Natural killer cell treated with Interleukin-12 subunit alpha and Interleukin-12 subunit beta and Interleukin-15 and Interleukin-18, amount 100 ng/mL, for 72 hours (primary cell): ENCODE measurements at places on chromosomes 7 and 10. TPM values are rescaled to one million over a fixed set of nuclear protein-coding genes. Genes with fewer than 3 reads are reported as not detected.

GRCh38 chr7:49088017-49088416, 163.7 kb downstream of the CDC14C start:
- DNase-seq = no peak

- DNase-seq = no peak
Observed at GRCh38 chr7:98992076-98992475, 113.7 kb downstream of the TRRAP start.

GRCh38 chr7:48426966-48427555, 255.8 kb downstream of the ABCA13 start:
- no peak for DNase-seq

- DNase-seq = no peak
Observed at GRCh38 chr7:68238204-68238805, 1241.7 kb downstream of the TYW1 start.

The TBXAS1 gene
- 130 TPM for total RNA-seq

DNA sequence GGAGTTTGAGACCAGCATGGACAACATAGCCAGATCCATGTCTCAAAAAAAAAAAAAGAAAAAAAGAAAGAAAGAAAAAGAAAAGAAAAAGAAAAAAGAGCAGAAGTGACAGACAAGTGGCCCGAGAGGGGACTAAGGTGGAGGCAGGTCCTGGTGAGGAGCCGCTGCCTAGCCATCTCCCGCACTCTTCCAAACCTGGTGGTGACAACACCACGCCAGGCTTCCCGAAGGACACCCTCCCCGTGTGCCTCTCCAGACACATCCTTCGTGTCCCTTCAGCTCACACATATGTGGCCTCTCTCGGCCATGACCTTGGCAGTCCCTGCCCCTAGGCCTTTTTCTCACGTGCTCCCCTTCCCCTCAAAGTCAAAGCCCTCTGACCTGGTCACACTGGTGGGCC, 36.4 kb downstream of the IFT22 start:
- DNase-seq = no peak

GRCh38 chr7:90596671-90597562, 796 bp downstream of the CDK14 start:
- no peak for DNase-seq

The RABGEF1 gene
- 44.8 TPM for total RNA-seq

The PHKG1 gene
- 6.2 TPM for total RNA-seq

DNA sequence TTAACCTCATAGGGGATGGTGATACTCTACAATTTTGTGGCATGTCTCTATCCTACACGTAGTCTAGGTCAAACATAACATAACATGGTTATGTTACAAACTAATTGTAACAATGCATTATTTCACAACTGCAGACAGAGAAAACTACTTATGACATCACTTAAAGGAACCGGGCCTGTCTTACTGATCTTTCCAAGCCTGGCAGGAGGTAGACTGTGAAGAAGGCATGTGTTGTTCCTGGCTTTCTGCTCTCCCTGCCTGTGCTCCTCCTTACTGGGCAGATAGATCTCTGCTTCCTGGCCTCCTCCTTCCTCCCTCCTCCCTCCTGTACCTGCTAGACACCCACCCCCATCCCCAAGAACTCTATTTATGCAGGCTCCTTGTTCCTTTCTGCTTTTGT, 5.4 kb downstream of the CACNB2 start:
- DNase-seq = no peak

DNA sequence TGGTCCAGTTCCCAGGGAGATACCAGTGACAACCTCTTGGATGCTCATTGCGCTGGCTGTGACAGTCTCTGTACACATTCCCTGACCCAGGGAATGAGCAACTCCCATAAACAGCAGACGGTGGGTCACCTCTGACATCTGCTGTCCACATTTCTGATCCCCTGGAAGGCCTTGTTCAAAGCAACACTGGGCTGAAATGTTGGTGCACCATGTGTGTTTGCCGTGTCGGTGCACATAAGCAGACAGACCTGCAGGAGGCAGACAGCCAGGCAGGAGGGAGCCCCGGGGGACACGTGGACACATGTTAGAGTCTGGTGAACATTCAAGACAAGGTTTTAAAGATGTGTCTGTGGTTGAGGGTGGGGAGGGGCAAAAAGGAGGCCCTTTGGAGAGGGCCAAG, 254.9 kb downstream of the PLXNA4 start:
- DNase-seq = no peak

DNA sequence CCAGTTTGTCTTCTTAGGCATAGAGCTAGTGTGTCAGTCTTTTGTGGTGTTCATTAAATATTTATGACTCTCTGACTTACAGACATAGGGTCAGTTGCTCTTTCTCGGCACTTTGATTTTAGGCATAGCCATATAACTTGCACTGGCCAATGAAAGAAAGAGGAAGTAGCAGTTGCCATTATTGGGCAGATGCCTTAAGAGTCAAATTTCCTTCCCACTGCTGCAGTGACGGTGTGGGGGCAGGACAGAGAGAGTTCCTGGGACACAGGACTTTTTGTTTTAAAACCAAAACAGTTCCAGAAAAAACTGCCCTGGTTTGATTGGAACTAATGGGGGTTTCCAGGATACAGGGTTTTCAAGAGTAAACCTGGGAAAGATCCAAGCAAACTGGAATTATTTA, 60.2 kb upstream of the PHF14 start:
- DNase-seq = no peak

- no peak for DNase-seq
Observed at GRCh38 chr7:136133551-136133950, 156.4 kb upstream of the MTPN start.

DNA sequence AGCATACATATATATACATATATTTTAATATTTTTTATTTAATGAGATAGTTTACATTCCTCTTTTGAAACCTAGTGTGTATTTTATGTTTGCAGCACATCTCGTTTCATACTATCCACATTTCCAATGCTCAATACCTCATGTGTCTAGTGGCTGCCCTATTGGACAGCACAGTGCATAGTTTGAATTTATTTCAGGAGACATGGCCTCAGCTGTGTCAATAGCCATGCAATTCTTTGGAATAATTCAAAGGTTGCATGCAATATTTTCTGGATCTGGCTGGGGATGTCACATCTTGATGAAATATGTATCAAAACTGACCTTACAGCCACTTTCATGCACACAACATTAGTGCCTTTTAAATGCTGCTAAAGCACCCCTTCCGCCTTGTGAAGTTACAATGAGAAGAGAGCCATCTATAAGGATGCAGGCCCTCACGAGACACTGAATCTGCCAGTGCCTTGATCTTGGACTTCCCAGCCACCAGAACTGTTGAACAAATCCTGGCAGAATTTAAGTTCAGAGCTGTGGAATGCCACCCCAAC, 13.0 kb downstream of the FGFBP3 start:
- no peak for DNase-seq

The OLAH gene
- total RNA-seq = 0.89 TPM

The AFAP1L2 gene
- total RNA-seq = 8.8 TPM

The NPTX2 gene
- 0.20 TPM for total RNA-seq

- DNase-seq = no peak
Observed at GRCh38 chr7:110856704-110857103, 234.2 kb upstream of the LRRN3 start.

The TCTN3 gene
- total RNA-seq = 17.5 TPM

DNA sequence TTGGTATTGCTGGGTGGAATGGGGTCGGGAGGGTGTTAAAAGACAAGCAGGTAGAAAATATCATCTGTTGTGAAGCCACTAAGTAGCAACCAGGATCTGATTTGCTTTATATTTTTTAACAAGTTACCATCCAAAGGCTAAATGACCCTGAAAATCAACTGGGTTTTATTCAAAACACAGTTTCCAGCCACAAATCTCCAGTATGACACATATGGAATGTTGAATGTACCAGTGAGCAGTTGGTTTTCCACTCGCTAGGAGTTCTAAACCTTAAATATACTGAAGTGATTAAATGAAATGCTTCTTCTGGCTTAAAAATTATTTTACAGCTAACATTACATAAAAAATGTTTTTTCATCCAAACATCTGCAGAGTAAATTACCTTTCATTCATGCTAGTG, 112.5 kb downstream of the PDE1C start:
- no peak for DNase-seq

DNA sequence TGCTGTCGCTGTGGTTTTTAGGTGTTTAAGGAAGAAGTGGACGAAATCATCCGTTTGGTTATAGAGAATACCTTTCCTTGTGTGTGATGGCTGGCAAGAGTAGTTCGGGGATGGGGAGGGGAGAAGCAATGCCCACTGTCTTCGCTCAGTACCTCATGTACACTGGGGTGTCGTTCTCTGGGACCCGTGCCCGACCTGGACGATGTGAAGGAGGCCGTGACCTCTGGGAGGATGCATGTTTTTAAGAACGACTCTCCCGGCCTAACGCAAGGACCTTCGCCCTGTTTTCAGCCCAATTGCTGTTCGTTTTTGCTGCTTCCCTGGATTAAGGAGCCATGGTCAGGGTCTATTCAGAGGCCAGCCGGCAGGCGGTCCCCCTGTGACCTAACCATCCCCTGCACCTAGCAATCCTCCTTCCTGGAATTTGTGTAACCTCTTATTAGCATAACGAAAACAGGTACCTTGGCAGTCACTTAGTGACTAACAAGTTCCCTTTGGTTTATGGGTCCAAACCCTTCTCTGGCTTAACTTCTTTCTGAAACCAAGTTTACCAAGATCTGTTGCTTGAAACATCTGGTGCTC, 1.3 kb downstream of the NFE2L3 start:
- no peak for DNase-seq

- no peak for DNase-seq
Observed at GRCh38 chr7:42959549-42959948, 27.4 kb downstream of the MRPL32 start.

The ENKUR gene
- total RNA-seq = not detected

GRCh38 chr10:94239696-94240095, 123.0 kb downstream of the NOC3L start:
- no peak for DNase-seq

GRCh38 chr10:74179111-74179710, 28.2 kb downstream of the ADK start:
- DNase-seq = no peak

The CCDC136 gene
- total RNA-seq = 15.1 TPM

GRCh38 chr7:158186864-158187693, 400.5 kb downstream of the PTPRN2 start:
- no peak for DNase-seq

GRCh38 chr10:93173967-93174845, 100.5 kb downstream of the CYP26A1 start:
- DNase-seq = no peak

The ANXA8L1 gene
- total RNA-seq = not detected

DNA sequence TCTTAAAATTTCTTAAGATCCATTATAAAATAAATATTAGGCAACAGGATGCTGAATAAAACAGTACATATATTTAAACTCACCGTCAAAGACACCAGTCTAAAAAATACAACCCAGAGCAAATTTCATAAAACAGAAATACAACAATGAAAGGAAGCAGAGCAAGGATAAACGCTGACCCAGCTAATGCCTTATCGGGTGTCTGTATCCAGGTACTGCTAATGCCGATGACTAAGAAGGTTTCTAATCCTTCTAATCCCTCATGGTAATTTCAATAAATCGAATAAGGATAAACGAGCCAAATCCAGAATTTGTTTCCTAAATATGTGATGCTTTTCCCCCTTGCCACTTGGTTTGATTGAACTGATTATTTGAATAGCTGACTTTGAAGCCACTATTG, 1.7 kb downstream of the HYCC1 start:
- no peak for DNase-seq

GRCh38 chr7:124996778-124997177, 67.2 kb upstream of the POT1 start:
- no peak for DNase-seq

The KNDC1 gene
- 0.36 TPM for total RNA-seq

- no peak for DNase-seq
Observed at GRCh38 chr7:30646154-30646553, 36.1 kb downstream of the CRHR2 start.

DNA sequence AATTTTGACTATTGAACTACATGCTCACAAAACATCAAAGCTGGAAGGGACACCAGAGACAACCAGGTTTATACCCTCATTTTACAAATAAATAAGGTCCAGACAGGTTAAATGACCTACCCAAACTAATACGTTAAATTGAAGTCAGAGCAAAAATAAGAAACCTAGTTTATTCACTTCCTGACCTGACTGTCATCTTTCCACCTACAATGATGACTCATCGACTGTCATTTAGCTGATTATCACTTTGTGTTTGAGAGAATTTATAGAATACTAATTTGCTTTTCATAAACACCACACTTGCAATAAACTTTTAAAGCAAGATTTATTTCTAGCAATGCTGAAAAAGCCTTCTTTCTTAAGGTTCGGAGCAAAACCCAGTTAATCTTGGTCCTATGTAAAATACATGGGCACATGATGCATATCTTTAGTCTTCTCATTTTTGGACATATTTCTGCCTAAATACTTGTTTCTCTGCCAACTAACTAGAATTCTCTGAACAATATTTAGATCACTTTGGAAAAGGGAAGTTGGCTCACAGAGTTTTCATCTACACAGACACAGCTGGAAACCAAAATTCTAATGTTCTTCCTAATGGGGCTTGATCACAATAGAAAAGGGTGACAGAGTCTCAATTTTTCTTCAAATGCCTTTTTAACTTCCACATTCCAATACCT, 16.7 kb upstream of the LRRN3 start:
- no peak for DNase-seq

DNA sequence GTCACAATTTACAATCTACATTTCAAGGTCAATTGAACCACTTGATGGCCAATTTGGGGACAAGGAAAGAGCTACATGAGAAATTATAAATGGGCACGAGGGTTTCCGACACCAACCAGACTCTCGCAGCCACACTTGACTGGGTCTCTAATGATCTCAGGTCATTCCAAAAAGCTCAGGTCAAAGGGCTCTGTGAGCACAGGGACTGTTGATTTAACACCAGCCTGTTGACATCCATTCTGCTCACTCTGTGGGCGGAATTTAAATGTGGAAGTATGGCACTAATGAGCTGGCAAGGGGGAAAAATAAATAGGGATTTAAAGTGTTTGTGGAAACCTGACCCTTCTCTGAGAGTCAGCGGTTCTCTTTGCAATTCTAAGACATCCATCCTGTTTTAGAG, 810.7 kb upstream of the AUTS2 start:
- no peak for DNase-seq

The HOXA1 gene
- 0.78 TPM for total RNA-seq

GRCh38 chr7:92276460-92276864, 30.7 kb downstream of the ANKIB1 start:
- no peak for DNase-seq

GRCh38 chr10:99353182-99353581, 24.0 kb downstream of the CNNM1 start:
- no peak for DNase-seq

The TSC22D4 gene
- total RNA-seq = 134 TPM

- no peak for DNase-seq
Observed at GRCh38 chr10:101939008-101939648, 95.5 kb upstream of the KCNIP2 start.

DNA sequence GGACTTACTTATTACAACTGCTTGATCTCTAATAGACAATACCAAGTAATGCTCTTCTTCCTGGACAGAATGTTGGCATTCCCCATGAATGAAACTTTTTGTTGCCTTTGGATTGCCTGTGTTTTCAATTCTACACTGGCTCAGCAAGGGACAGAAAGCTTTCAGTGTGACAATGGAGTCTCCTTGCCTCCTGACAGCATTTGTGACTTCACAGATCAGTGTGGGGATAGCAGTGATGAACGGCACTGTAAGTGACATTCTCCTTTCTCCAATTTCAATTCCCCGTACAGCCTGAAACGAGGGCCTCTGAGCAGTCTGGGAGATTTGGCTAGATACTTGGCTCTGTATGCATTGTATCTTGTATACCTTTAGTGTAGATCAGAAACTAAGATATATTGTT, 290 bp downstream of the MALRD1 start:
- no peak for DNase-seq

- no peak for DNase-seq
Observed at GRCh38 chr10:114486938-114487814, 82.9 kb upstream of the AFAP1L2 start.

The MAD1L1 gene
- 79.4 TPM for total RNA-seq

GRCh38 chr7:138299066-138299465, 161.0 kb upstream of the TRIM24 start:
- no peak for DNase-seq
